ENCODE measurements at places on chromosomes 3 and 15.

- no peak for DNase-seq
Measured at GRCh38 chr15:90231028-90232017, 2.4 kb downstream of the CIB1 start.

- no peak for DNase-seq
Measured at GRCh38 chr3:100777271-100777670, 68.0 kb downstream of the TFG start.

- no peak for DNase-seq
Measured at GRCh38 chr15:57572468-57572867, 19.2 kb upstream of the MYZAP start.

DNA sequence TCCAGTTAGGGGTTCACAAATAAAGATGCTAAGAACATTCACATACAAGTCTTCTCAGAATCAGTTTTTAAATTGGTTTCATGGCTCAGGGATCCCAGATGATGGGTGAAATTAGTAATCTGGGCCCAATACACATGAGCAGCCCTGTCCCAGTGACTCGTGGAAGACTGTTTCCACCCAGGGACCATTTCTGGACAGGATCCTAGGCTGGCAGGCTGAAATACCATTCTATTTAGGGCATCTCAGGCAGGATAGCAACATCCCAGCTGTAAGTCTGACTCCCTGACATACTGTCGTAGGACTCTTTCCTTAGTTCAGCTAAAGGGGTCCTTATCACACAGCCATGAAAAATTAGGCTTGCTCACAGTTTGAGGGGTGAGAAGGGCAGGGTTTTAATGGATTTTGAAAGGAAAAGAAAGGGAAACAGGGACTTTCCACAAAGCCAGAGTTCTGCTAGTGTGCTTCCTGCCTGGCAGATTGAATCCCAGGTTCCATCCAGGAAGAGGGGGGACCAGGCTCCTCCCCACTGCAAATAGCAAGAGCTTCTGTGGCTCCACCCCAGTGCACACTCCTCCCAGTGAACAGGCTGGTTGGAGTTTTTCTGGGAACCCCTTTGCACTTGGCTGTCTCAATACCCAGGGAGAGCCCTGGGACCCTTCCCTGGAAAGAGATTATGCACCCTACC lies 41.3 kb upstream of the LYZL4 start:
- no peak for DNase-seq

- DNase-seq = no peak
Measured at GRCh38 chr3:14913926-14914778, 33.2 kb upstream of the NR2C2 start.

DNA sequence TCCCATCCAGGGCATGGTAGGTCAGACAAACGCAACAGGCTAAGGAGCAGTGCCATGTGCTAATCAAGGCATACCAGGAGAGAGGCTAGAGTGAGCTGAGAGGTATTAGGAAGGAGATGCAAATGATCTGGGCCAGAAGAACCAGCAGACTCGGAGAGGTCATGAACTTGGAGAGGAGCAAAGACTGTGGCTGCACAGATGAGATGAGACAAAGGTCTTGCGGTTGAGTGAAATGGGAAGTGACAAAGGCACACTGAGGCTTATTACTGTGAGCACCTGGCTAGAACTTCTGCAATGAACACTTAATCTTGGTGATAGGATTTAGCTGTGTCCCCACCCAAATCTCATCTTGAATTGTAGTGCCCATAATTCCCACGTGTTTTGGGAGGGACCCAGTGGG lies 380.2 kb downstream of the ULK4 start:
- no peak for DNase-seq

GRCh38 chr3:39166134-39166710 lies 12.8 kb upstream of the CSRNP1 start:
- DNase-seq = no peak

DNA sequence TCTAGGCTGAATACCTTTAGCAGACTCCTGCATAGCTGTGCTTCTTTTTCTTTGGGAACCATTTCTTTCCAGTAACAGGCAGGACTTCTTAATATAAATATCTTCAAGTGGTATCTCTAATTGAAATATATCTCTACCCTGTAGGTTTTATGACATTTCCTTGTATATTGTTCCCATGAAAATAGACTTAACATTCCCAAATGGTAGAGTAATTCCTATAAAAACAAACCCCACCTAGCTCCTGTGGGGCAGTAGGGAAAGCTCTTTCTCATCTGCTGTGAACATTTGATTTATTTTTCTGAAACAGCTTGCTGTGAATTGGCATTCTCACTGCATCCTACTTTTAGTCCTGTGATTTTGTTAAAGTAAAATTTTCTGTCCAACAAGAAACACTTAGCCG lies 20.8 kb downstream of the SELENOT start:
- no peak for DNase-seq

Measured in NCI-H1930 (cell line).